Tibial nerve (tissue), 4 donors: ENCODE measurements at places on chromosomes 5 and 9.

DNA sequence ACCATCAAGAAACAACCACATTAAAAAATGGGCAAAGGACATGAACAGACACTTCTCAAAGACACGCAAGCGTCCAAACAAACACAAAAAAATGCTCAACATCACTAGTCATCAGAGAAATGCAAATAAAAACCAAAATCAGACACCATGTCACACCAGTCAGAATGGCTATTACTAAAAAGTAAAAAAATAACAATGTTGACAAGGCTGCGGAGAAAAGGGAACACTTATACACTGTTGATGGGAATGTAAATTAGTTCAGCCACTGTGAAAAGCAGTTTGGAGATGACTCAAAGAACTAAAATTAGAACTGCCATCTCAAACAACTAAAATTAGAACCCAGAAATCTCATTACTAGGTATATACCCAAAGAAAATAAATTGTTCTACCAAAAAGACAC, 80.4 kb downstream of the CAAP1 start:
- DNase-seq: no peak

DNA sequence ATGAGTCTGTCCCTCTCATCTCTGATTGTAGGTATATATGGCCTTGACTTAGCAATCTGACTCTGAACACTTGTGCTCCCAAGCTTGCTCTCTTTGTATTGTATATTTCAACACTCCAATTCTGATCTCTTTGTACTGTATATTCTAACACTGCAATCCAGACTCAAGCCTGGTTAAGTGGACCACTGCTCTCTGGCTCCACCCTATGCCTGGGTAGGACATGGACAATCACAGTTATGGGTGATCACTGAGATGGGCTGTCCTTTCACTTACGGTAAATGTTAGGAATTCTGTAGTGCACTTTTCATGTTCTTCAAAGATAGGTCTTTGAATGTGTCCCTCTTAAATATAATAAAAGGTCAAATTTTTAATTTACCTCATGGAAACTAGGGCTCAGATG, 165.1 kb downstream of the TLR4 start:
- no peak for DNase-seq

GRCh38 chr5:151051931-151052608, 28.8 kb downstream of the TNIP1 start:
- DNase-seq: no peak

- DNase-seq: no peak
Observed at GRCh38 chr5:116032094-116032517, at the start of gene ARL14EPL. Gene ARL14EPL (plus strand): TSS chr5:116032472. CDS start chr5:116051466, 18,994 bp downstream.

DNA sequence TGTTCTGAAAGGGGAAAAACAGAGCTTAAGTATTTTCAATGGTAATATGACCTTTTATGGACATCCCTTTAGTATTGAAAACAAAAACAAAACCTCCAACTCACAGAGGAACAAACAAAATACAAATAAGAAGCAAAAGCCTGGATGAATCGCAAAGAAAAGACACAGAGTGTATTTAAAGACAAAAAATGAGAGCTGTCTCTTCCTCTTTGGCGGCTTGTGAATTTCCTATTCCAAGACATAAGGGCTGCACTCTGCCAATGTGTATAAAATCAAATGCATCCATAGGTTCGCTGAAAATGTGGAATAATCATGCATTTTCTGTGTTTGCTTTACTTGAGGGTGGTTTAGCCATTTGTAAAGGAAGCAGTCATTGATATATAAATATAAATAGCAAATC, 739.3 kb upstream of the ZNF608 start:
- no peak for DNase-seq

DNA sequence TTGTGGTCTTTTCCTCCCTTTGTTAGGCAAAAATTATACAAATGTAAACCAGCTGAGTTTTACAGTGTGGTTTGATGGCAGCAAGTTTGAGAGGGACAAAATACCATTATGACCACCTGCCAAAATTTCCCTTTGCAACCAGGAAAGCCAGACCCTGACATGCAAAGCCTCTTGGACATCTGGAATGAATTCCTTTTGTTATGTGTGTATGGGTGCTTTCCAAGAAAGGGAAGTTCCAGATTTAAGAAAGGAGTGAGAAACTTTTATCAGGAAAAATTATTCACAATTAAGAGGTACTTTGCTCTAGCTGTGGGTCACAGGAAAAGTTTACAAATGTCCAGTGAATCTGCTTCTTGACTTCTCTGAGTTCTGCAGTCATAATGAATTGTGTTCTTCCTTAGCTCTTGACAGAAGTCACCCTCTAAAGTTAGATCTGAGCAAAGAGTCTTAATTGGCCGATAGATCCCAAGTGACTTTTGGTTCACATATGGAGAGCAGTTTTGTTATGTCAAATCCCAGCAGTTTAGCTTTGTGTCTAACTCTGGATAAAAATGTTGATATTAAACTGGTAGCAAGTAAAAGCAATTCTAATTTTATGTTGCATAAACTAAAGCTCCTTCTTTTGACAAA, 295.9 kb upstream of the ZNF608 start:
- DNase-seq: no peak

DNA sequence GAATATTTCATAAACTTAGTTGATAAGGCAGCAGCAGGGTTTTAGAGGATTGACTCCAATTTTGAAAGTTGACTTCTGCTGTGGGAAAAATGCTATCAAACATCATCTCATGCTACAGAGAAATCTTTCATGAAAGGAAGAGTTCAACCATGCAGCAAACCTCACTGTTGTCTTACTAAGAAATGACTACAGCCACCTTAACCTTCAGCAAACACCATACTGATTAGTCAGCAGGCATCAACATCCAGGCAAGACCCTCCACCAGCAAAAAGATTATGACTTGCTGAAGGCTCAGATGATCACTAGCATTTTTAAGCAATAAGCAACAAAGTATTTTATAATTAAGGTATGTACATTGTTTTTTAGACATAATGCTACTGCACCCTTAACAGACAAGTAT, 7.6 kb downstream of the TMEM174 start:
- DNase-seq: no peak

DNA sequence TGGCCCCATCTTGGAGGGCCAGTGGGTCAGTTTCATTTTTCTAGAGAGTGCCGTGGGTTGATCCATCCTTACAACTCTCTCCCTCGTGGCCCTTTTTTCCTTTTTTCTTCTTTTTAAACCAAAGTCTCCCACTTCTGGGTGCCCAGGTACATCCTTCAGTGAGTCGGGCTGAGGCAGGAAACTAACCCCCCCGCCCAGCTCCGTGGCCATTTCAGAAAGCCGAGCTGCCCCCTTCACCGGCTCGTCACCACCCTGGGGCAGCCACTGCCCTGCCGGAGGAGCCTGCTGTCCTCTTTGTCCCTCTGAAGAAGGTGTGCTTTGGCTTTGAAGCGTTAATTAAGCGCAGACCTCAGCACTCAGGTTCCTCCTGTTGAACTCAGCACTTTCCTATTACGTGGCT, 5.2 kb downstream of the CFAP77 start:
- DNase-seq: no peak

DNA sequence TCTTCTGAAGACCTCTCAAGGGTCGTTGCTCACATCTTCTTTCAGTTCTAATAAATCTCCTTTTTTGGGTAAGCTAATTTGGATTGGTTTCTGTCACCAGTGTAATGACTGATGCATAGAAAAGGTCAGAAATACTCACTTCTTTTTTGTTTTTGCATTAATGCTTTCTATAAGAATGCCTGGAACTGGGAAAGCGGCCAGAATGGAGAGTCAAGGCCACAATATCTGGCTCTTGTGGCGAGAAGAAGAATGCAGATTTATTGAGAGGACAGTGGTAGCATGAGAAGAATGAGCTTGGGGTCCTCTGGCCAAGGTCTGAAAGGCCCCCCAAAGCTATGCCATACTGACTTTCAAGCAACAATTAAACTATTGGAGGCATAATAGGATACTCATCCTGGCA, 88.0 kb upstream of the SLC12A2 start:
- no peak for DNase-seq

GRCh38 chr9:124983698-124984097, 42.8 kb upstream of the GOLGA1 start:
- no peak for DNase-seq

DNA sequence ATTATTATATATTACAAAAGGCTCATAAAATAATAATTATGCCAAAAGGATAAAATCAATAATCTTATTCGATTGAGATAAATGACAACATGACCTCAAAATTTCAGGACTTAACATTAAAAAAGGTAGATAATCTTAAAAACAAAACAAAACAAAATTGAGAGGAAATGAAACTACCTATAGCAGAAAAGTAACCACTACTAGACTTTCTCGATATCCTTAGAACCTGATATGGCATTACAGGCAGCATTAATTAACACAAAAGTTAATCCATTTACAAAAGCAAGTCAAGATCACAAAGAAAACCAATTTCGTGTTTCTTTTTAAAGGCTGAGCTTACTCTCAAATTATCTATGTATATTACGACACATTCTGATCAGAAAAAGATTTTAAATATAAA, 29.9 kb downstream of the TMEM161B start:
- DNase-seq: no peak

GRCh38 chr9:101212661-101213060, 172.1 kb downstream of the BAAT start:
- DNase-seq: no peak

- no peak for DNase-seq
Observed at GRCh38 chr9:93725382-93725781, 149.0 kb downstream of the PHF2 start.

DNA sequence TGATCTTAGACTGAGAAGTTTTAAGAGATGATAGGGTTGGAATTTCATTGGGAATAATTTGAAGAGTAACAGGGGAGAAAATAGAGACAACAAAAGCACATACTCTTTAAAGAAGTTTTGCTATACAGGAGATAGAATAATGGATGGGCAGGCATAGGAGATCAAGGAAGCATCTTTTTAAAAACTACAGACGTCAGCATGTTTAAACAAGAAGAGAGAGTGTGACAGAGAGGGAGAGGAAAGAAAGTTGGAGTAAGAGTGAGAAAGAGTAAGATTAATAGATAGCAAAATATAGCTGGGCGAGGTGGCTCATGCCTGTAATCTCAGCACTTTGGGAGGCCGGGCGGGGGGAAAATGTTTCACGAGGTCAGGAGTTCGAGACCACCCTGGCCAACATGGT, 5.3 kb upstream of the LVRN start:
- no peak for DNase-seq

DNA sequence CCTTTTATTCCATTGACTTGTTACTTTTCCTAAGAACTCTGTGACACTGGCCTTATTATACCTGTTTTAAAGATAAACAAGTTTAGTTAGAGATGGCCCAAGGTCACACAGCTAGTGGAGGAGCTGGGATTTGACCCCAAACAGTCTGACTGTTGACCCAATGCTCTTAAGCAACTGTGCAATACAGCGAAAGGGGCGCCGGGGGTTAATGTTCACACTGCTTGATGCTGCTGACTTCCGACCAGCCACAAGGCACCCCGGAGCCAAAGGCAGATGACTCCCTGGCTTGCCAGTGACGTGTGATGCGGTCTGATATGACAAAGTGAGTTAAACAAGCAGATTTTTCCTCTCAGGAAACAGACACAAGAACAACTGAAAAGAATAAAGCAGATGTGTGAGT, 23.9 kb downstream of the PIK3R1 start:
- DNase-seq: peak; percentile 51

GRCh38 chr9:70403166-70403565, 11.3 kb downstream of the KLF9 start:
- DNase-seq: no peak

DNA sequence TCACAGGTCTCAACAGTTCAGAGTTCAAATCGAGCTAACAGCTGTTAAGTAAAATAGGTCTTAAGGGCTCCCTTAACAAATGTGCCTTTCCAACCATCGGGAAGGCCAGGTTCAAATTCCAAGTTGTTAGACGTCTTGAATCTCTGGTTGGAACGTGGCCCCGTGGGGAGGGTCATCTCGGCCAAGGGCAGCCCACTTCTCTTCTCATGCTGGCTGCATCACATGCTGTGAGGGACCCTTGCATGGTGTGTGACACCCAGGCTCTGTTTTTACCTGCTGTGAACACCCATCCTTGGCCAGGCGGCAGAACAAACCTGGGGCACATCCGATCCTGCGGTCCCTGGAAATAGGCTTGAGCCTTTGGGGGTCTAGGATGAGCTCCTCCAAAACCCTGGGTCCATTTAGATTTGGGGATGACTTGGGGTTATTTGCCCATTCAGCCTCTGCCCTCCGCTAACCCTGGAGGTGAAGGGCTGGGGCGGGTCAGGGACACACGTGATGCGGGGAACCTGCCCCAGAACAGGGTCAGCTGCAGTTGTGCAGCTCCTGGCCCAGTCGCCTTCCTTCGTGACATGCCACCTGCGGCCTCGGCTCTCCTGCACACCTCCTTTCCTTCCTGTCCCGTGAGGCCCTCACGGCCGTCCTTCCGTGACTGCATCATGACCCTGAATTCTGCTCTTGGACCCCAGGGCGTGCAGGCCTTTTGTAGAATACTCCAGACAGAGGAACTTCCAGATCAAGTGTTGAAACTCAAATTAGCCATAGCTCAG, 45.9 kb downstream of the BOD1 start:
- DNase-seq: no peak

DNA sequence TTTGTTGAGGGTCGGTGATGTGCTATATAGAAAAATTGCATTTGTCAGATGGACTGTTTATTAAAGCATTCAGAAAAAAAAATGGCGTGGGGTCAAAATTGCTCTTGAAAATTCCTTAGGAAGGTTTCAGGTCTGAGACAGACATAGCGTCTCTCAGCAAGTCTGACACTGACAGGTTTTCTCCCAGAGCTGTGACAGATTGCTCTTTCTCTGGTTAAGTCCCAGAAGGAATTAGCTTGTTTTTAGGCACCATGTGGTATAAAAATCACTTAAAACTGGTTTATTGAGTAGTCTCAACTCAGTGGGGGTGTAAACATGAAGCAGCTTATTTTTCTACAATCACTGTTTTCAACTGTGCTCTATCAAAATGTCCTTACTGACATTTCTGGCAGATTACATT, 1379.8 kb downstream of the MAT2B start:
- DNase-seq: no peak

DNA sequence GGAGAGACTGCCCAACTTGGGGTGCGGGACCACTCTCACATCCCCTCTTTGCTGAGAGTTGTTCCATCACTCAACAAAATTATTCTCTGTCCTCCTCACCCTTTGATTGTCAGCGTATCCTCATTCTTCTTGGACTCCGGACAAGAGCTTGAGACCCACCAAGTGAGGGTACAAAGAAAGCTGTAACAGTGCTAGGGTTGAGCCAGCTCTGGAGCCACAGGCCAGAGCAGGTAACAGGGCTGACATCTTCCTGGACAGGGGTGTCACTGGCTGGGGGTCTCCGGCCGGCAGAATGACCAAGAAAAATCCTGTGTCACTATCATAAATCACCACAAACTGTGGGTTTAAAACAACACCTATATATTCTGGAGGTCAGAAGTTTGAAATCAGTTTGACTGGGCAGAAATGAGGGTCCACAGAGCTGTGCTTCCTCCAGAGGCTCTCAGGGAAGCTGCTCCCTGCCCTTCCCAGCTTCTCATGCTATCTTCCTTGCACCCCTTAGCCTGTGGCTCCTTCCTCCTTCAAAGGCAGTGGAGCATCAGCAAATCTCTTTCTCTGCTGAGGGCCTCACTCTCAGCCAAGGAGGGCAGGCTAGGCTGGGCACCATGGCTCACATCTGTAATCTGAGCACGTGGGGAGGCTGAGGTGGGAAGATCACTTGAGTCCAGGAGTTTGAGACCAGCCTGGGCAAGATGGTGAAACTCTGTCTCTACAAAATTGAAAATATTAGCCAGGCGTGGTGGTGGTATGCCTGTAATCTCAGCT, 4.1 kb upstream of the BBLN start:
- no peak for DNase-seq

- no peak for DNase-seq
Observed at GRCh38 chr5:124602925-124603650, 143.4 kb downstream of the ZNF608 start.

- DNase-seq: peak; percentile 9
Observed at GRCh38 chr5:59893429-59894227, at the start of gene PDE4D. Gene PDE4D (minus strand): TSS chr5:59893726.
